ENCODE measurements at places on chromosomes 3 and 15. TPM values are rescaled to one million over a fixed set of nuclear protein-coding genes. Genes with fewer than 3 reads are reported as not detected.

- no peak for DNase-seq
These were observed 14.0 kb upstream of the KLF15 start for GRCh38 chr3:126371096-126371705.

DNA sequence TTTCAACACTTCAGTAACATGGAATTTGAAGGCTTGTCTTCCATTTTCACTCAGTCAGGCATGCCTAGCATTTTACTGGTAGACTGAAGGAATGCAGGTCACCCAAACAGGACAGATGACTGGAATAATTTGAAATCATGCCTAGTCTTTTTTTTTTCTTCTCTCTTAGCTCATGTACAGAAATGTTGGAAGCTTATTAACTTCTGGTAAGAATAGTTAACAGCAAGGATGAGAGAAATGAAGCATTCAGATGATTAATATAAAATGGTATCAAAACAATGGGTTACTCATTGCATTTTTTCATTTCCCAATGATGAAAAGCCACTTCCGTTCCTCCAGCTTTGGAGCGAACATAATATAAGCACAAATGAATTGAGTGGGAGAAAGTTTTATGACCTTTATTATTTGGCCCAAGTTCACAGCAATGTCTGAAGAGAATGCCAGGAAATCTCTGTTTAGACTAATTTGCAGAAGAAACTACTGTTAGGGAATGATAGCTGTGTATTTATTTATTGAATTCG, 431.6 kb upstream of the RASGRP1 start:
- DNase-seq, result peak; percentile 90

GRCh38 chr3:31997500-31997899, 15.9 kb downstream of the ZNF860 start:
- no peak for DNase-seq

Gene SYNPR
- not detected for total RNA-seq

Gene ANKRD63
- not detected for total RNA-seq

DNA sequence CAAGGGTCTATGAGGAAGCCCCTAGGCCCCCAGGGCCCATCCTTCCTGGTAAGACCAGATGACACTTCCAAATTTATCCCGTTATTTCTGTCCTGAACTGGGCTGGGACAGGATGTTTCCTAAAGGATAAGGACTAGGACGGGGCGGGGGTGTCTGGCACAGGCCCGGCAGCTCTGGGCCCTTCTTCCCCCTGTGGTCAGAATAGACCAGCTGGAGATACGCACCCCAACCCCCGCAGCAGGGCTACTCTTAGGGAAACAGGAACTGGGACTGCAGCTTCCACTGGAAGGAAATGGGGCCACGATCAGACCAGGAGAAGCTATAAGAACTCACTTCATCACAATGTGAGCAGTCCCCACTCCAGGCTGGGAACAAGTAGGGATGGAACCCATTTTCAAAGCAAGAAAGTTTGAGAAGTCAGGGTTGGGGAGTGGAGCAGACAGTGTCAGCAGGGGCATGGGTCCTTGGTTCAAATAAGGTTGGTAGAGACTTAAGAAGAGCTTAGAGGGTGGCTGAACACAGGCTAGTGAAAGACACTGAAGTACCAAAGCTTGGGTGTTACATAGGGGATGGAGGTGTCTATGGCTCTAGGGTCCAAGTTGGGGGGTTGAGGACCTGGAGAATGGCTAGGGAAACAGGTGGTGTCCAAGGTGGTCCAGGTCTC, 1.1 kb downstream of the NCKIPSD start:
- DNase-seq, result peak; percentile 55

- no peak for DNase-seq
These were observed 205.4 kb downstream of the TLE3 start for GRCh38 chr15:69892351-69892750.

DNA sequence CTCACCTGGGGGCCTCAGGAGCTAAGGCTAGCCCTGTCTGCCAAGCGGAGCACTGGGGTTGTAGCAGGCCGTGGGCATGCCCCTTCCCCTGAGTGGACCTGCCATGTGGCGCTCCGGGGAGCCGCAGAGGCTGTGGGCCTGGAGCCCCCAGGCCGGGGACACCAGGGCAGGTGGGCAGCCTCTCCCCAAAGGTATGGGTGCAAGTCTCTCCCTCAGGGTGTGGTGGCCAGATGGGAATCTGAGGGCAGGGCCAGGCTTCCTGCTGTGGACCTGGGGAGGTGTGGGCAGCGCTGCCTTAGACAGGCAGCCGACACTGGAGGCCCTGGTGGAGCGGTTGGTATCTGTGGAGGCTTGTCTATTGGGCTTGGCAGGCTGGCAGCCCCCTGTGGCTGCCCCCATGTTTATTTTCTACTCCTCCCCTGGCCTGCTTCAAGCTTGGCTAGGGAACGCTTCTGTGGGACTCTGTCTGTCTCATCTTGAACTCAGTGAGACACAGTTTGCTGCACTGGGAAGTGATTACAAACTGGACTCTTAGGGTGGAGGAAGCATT, 5.9 kb downstream of the ACVR2B start:
- no peak for DNase-seq

DNA sequence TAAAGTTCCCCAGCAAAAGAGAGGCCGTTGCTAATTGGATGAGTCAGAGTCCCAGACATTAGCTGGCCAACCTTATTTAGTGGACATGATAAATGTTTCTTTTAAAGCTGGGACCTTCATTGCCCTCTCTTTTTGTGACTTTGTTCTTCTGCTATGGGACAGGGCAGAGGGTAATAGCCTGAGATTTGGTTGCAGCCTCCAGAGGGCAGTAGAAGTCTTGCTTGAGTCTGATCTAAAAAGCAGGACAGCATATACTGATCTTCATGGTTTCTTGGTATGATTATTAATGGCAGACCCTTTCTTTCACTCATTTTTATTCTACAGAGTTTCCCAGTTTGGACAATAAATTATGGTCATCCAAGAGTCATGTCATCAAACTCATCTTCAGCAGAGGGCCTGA, 25.1 kb upstream of the ZKSCAN7 start:
- DNase-seq, result peak; percentile 41

- DNase-seq, result no peak
These were observed 68.2 kb downstream of the SPRED1 start for GRCh38 chr15:38320866-38321265.

Gene RARB
- total RNA-seq, result not detected

- DNase-seq, result no peak
These were observed 3.0 kb downstream of the KLF13 start for GRCh38 chr15:31329640-31330010.

- no peak for DNase-seq
These were observed 378.6 kb upstream of the MCTP2 start for GRCh38 chr15:93852761-93853160.

DNA sequence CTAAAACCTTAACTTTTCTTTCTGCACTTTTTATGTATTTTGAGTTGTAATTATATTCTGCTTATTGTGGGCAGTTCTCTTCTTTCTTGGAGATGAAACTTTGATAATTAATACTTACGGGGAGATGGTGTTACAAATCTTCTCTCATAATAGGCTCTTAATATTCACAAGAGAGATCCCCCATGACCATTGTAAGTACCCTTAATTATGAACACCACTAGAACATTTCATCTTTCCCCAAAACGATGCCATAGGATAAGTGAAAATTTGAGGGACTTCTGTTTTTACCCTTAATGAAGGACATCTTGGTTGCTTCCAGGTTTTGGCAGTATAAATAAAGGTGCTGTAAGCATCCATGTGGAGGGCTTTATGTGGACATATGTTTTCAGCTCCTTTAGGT, 60.7 kb downstream of the PIAS1 start:
- DNase-seq, result peak; percentile 16

- DNase-seq, result no peak
These were observed 6.5 kb upstream of the UTS2B start for GRCh38 chr3:191336833-191337232.

DNA sequence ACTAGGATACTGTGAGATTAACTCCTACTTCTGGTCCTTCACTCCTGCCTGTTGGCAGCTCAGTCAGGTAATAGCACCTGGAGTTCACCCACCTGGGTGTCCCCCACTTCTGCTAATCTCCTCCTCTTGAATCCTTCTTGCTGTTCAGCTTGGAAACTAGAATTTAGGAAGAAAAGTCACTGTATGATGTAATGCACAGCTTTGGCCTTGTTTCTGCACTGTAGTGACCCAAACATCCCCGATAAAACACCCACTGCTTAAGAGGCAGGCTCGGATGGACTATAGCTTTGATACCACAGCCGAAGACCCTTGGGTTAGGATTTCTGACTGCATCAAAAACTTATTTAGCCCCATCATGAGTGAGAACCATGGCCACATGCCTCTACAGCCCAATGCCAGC, 24.8 kb downstream of the STARD5 start:
- DNase-seq, result no peak

DNA sequence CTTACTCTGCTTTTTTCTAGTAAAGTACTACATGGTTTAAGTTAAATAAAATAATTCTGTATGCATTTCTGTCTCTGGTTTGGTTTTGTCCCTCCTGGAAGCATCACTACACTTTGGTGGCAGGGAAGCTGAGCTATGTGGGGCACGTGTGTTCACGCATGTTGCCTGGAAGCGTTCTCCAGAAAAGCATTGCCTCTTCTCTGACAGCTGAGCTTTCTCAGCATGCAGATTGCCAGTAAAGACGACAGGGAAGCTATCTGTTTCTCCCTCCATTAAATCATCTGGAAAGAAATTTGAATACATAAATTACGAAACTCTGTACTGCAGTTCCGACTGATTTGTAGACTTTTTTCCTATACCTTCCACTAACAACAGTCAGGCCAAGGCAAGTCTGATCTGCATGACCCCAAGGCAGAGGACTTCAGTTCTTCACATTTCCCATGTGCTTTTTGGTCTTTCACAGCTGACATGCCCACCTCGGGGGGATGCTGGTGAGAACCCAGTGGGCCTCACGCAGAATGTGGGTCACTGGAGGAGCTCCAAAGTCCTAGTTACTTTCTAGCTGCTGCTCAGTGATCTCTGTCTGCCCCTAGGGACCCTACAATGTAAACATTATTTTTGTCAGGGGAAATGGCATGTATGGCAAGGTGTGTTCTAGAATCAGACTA, 43.0 kb downstream of the PGPEP1L start:
- DNase-seq, result no peak

Gene SST
- 1.6 TPM for total RNA-seq

Gene SLC9C1
- total RNA-seq, result not detected

- DNase-seq, result peak; percentile 32
These were observed 61.0 kb upstream of the ANKRD28 start for GRCh38 chr3:15858547-15859506.

DNA sequence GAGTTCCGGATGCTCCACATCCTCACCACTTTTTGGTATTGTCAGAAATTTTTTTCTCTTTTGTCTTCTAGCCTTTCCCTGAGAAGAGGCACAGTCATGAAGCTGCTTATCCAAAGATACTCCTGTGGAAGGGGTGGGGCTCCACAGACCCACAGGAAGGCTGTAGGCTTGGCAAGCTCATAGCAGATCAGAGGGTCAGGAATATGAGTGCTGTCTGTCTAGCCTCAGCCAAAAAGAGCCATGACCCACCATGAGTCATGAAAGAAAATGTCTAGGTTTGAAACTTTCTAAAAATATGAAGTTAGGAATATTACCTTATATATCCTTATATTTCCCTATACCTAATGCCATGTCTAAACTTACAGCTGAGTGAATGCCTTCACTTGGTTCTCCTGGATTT, 118.2 kb upstream of the THBS1 start:
- peak; percentile 62 for DNase-seq

DNA sequence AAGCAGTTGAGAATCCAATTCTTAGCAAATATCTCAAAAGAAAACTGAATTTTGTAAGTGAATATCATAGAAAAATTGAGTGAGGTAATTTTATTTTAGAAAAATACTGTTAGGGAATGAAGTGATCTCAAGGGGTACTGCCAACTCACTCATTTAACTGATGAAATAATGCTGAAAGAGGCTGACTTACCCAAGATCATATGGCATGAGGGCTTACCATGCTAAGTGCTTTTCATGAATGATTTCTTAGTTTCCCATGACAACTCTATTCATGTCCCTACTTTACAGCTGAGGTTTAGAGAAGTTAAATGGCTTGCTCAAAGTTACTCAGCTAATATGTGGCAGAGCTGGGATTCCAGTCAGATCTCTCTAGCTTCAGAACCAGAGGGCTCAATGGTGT, 30.6 kb downstream of the CCDC14 start:
- DNase-seq, result peak; percentile 25

Gene FMN1
- 2.0 TPM for total RNA-seq

Gene TLR9
- total RNA-seq, result not detected

Gene SLC24A5
- total RNA-seq, result not detected

DNA sequence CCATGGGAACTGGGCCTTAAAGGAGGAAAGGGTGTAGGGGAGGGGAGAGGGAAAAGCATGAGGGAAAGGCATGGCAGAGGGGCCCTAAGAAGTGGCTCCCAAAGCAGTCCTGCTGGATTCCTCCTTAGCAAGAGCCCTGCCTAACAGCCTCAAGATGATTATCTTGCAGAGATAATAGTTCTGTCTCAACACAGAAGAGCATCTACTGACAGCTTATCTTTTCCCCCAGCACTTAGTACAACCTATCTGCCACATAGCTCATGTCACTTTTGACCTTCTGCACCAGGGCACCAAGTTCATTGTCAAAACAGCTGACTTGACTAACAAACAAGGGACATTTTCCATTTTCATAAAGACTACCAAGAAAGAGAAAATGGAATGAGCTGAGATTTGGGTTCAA, 86.3 kb downstream of the ANP32A start:
- DNase-seq, result no peak

DNA sequence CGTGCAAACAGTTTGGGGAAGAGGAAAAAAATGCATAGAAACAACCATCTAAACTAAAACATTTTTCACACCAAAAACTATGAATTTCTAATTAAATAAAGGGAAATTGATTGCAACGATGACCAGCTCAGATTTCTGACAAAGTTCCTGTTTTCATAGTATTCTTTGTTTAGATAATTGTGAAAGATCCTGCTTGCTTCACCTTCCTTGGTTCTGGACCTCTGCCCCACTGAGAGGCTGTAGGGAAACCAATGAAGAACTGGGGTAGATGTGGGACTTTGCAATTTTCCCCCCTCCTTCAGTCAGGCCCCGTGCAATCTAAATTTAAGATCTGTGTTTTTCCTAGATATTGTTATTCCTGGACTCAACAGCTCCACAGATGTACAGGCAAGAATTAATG, 13.8 kb upstream of the TEX264 start:
- no peak for DNase-seq

Gene NRG4
- total RNA-seq, result not detected

DNA sequence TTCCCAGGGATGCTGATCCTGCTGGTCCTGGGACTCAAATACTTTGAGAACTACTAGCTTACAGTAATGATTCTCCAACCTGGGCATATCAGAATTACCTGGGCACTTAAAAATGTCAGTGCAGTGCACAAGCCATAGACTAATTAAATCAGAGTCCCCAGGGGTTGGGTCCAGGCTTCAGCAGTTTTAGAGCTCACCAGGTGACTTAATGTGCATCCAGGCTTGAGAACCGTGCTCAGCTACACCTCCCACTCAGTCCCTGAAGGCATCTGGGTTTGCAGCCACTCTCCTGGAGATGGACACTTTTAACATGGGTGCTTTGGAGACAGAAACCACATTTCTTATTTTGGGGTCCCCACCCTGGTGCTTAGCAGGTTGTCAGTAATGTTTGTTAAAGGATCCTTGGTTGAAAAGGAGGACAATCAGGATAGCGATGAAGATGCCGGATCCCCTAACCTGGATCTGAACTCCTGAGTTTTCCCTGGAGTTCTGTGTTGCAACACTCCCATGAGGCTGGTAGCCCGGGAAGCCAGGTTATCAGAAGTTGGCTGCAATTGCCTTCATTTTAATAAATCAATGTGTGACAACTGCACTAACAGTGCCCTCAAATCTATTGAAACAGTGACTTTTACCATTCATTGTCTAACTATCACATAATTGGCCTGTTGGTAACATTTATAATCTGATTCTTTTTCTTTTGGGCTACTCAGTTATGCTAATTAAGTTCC, 48.1 kb downstream of the BFSP2 start:
- DNase-seq, result no peak

- DNase-seq, result no peak
These were observed 122.3 kb upstream of the BHLHE40 start for GRCh38 chr3:4856986-4857385.

Gene SENP8
- 2.8 TPM for total RNA-seq

Gene MAP1A
- 61.9 TPM for total RNA-seq

Measured in GM23248 (cell line).